ENCODE measurements at places on chromosomes 12 and 14.
A peak's percentile ranks its signal among the peaks of the same experiment; 100 is the strongest.

- DNase-seq, result no peak
These were observed 222.5 kb upstream of the DDHD1 start for GRCh38 chr14:53375599-53375998.

DNA sequence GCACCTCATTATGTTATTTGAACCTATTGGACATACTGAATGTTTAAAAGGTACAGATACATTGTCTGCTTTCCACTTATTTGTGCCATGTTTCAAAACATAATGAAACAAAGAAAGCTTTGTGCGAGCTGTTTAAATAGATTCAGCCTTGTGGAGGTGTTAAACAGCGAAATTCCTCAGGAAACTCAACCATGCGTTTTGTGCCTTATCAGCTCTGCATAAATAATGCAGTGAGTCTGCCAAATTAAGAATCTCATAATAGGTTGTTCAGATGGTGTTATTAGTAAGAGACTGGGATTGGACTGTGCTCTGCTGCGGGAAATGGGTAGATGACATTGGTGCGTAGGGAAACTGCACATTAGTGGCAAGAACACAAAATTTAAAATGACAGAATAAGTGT lies 163.7 kb upstream of the CLEC14A start:
- DNase-seq, result no peak

DNA sequence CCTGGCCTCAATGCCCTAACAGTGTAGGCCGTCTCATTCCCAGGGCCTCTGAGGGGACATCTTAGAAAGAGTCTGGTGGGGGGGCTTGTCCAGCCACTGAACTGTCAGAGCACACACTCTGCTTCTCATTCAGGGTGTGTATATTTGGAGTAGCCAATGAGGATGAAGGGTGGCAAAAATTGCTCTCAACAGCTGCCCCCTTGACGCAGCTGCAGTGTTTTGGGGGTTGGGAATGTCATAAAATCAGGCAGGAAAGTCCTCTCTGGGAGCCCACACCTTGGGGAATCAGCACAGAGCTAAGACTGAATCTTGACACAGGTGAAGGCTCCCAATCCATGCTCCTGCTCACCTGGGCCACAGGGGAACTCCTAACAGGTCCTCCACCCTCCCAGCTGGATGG lies 1.5 kb downstream of the RASAL1 start:
- DNase-seq, result no peak

- DNase-seq, result no peak
These were observed 19.3 kb downstream of the DAD1 start for GRCh38 chr14:22569737-22570131.

DNA sequence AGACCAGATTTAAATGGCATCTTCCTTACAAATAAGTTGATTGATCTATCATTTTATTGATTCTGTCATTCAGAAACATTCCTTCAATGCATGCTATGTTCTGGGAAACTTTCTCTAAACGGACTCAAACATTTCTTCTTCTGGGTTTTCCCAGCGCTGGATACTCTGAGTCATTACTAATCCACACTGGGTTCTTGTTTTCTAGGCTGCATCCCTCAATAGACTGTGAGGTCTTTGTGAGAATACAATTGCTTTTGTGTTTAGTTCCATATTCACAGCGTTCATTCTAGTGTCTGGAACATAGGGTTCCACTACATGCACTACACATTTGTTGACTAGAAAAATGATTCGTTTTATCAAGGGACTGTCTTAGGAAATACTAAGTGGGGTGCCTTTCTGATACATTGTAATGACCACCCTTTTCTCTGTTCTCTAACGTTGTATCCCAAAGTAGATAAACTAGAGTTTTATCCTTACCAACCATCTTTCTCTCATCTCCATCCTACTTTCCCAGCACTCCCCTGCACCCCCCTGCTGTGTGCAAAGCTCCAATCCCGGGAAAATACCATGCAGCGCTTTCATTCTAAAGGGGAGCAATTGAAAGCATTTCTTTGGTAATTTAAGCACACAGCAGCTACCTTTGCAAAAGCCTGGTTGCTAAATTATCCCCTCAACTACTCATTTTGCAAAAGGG lies 878.7 kb downstream of the DIO2 start:
- no peak for DNase-seq

GRCh38 chr12:122949816-122950675 lies 16.2 kb downstream of the ABCB9 start:
- no peak for DNase-seq

- DNase-seq, result no peak
These were observed 58.1 kb downstream of the TRHDE start for GRCh38 chr12:72330301-72330700.

DNA sequence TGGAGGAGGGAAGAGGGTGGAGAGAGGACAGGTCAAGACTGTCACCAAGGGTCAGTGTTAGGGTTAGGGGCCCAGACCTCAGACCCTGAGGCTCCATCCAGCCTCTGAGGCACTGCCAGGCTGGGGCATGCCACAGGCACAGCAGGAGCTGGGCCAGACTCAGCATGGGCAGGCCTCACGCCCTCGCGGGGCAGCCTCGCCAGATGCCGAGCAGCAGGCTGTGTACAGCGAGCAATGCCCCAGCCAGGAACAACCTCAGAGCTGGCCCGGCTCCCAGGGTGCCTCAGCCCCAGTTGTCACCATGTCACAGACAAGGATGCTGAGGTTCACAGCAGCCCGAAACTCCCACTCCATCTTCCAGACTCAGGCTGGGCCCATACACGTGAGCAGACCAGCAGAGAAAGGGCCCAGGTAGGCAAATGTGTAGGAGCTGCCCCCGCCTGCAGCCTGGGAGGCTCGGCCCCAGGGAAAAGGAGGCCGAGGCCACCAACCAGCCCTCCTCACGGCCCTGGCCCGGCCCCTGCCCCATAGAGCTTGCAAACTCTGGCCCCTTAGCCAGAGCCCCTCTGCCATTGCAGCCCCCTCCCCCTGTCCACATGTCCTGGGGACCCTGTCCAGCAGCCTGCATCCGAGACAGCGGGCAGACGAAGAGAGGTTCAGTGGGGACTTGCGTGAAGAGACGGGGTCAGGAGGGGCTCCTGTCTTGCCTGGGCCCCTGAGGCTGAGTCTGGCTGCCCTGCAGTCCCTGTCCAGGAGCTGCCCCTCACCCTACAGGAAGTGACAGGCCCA lies 7.5 kb downstream of the C14orf180 start:
- no peak for DNase-seq

GRCh38 chr12:53231921-53232645 lies at the start of gene RARG:
Gene RARG, minus strand, starts transcription at chr12:53232209. Its CDS starts 4,664 bp downstream, at chr12:53227545.
- DNase-seq, result peak; percentile 79

DNA sequence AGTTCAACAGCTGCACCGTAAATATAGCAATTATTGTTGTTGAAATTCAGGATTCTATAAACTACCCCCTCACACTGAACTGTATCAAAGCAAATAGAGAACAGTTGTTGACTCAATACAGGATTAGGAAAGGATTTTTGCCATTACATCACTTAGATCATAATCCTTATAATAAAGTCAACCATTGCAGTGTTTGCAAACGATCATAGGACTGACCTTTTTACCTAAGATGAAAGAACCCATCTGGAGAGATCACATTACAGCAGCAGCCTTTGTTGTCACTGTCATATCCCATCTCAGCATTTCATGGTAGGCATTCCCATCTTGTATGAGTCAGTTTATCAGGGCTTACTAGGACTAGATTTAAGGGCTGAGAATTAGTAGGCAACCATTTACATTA lies 96.1 kb downstream of the IPO8 start:
- DNase-seq, result no peak

DNA sequence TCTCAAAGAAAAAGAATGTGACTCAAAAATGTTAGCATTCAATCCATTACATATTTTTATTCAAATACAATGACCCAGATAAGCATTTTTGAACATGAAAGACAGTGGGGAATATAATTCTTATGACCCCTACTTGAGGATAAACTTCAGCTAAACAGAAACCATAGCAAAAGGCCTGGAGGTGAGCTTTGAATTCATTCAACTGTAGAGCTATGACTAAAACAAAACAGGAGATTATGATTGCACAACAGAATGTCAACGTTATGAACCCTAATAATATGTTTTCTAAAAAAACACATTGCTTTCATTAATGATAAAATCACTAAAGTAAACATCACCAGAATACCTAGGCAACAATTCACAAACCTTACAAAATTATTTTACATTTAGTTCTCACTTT lies 27.8 kb downstream of the EFCAB11 start:
- DNase-seq, result no peak

GRCh38 chr14:105292826-105293711 lies 7.7 kb downstream of the BRF1 start:
- DNase-seq, result no peak

GRCh38 chr14:31937730-31938346 lies 139.3 kb upstream of the ARHGAP5 start:
- DNase-seq, result no peak

DNA sequence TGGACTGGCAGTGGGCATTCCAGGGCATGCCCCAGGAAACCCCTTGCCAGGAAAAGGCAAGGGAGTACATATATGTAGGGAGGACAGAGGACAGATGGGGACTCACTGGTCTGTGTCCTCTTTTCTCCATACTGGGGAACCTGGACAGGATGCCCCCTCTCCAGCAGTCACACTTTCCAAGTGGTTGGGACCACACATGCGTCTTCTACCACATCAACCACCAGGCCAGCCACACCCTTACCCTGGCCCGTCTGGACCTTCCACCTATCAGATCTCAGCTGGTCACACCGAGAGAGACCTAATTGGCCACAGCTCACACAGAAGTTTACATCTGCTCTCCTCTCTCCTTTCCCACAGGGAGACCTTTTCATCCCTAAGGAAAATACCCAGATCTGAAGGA lies 8.3 kb downstream of the ANKRD33 start:
- no peak for DNase-seq
